Ecto neural progenitor cell (in vitro differentiated cells): ENCODE measurements at places on chromosomes 3 and 15.

- DNase-seq: no peak
These were observed 111.5 kb downstream of the ZNF609 start for GRCh38 chr15:64571857-64572291.

- DNase-seq: no peak
These were observed 102.9 kb downstream of the PDZRN3 start for GRCh38 chr3:73521734-73522336.

DNA sequence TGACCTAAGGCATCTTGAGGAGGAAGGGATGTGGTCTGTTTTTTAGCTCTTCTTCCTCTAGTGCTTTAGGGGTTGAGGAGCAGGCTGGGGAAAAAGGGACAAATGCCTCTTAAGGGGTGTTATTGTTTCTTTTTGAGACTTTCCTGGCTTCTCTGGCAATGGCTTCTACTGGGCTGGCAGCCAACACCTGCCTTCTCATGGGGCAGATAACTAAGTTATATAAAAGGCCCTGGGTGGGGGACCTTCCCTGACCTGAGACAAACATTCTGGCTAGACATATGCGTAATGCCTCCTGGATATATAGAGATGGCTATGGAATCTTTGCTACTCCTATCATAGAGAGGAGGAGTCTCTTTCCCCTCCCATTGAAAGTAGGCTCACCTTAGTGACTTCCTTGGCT, 179.2 kb upstream of the PROK2 start:
- DNase-seq: no peak

GRCh38 chr15:82916161-82916952, 36.2 kb downstream of the HOMER2 start:
- no peak for DNase-seq

DNA sequence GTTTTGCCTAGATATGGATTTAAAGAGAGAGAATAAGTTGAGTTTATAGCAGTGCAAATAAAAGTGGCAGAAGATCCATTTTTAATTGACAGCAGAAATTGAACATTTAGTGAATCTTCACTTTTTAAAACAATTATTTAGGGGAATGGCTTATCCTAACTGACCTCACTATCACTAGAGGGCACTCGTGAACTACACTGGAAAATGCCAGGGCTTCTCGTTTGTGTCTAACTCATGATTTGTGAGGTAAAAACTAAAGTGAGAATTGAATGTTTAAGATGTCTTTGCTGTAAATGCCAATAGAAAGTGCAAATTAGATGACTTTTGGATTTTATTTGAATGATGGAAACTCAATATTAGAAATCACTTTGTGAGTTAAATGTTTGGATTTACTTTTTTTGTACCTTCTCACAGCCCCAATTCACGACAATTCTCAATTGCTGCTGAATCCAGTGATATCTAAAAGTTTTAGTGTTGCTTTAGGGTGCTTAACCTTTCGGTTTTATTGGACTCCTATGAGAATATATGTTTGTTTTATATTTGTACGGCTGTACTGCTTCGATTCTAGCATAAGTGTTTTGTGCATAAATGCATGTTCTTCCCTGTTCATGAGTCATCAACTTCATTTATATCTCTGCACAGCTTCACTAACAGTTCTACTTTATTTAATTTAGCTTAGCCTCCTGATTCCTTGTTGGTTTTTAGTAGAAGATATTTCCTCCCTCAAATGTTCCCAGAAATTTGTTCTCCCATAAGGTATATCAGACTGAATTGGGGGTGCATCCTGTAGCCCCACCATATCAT, 462.1 kb downstream of the MFSD1 start:
- no peak for DNase-seq

DNA sequence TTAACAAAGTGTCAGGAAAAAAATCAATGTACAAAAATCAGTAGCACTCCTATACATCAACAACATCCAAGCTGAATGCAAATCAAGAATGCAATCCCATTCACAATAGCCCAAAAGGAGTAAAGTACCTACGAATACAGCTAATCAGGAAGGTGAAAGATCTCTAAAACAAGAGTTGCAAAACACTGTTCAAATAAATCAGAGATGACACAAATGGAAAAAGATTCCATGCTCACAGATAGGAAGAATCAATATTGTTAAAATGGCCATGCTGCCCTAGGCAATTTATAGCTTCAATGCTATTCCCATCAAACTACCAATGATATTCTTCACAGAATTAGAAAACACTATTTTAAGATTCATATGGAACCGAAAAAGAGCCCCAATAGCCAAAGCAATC, 223.7 kb upstream of the CD96 start:
- DNase-seq: no peak

DNA sequence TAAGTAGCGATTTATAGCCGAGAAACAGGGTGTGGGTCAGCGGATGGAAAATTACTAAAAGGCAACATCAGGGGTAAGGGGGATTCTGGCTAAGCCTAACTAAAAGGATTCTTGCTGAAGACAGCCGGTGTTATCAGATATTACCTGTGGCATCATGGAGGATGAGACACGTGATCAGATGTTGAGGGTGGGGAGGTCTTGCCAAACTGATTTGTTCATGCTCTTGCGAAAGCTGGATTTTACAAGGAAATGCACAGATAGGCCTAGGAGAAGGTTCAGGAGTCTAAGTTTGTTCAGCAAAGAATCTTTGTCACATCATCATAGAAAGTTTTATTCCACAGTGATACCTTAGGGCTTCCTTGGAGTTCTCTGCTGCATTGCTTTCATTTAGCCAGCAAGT, 396.8 kb upstream of the TBL1XR1 start:
- DNase-seq: no peak

- peak; percentile 57 for DNase-seq
These were observed 547 bp downstream of the NUP210 start for GRCh38 chr3:13419505-13420044.

DNA sequence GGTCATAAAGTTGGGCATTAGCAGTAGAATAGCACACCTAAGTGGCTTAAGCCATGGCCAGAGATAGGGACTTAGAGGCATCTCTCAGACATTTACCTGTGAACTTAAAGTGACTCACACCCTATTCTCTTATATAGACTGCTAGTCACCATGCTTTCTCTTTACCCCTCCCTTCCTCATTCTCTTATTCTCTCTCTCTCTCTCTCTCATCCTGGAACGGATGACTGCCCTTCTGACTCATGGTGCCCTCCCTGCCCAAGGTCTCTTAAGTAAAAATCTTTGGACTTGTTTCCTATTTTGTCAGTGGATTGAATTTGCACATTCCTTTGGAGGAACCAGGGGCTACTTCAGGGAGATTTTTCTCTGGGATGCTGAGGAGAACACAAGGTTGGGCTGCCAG, 58.8 kb downstream of the NPAP1 start:
- DNase-seq: no peak

GRCh38 chr3:97763586-97764406, 762 bp upstream of the ARL6 start:
- DNase-seq: no peak

DNA sequence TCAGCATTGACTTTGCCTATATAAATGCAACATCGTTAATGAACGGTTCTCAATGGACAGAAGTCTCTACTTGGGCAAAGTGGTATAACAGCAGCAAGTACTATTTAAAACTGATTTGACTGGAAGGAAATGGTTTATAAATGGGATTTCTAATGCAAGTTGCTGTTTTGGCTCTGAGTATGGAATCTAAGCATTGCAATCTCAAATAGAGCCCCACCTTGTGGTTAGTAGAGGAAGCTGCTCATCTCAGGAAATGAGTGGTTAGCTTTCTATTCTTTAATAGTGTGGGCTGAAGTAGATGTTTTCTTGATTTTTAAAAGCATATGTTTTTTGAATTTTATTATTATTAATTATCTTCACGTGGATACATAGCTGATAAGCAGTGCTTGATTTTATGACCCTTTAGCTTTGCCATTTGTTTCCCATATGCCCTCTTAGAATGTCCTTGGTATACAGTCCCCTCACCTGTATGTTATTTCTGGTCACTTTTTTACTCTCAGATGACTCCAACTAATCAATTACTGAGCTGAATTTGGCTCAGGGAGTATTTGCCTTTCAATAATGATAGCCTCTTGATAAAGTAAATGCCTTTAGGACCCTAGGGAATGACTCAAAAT, 67.1 kb downstream of the OXSM start:
- DNase-seq: no peak

DNA sequence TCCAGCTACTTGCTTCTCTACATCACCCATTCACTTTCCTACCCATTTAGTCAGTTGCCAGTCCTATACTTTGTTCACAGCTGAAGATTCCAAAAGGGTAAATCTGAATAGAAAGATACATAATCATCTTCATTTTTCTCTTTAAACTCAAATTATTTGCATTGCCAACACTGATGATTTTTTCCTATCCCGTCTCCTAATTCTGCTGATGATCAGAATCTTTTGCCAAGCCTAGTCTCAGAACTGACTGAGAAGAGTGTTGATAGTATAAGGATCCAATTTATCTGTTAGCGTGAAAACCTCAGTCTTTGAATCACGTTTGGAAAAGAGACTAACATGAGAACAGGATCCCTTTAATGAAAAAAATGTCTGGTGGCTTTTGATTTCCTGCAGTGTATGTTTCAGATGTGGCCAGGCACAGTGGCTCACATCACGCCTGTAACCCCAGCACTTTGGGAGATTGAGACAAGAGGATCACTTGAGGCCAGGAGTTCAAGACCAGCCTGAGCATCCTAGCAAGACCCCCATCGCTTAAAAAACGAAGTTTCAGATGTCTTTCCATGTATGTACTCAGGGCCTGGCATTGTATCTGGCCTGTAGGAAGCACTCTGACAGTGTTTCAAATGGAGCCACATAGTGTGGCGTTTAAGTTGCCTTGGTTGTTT, 169.4 kb downstream of the KLHL25 start:
- no peak for DNase-seq

GRCh38 chr3:136960838-136961836, 3.4 kb downstream of the IL20RB start:
- no peak for DNase-seq

- DNase-seq: no peak
These were observed 196.5 kb downstream of the KLF13 start for GRCh38 chr15:31523027-31523654.

- no peak for DNase-seq
These were observed 20.7 kb upstream of the ISLR2 start for GRCh38 chr15:74109713-74110112.

GRCh38 chr15:80711886-80712285, 16.8 kb downstream of the ABHD17C start:
- no peak for DNase-seq

DNA sequence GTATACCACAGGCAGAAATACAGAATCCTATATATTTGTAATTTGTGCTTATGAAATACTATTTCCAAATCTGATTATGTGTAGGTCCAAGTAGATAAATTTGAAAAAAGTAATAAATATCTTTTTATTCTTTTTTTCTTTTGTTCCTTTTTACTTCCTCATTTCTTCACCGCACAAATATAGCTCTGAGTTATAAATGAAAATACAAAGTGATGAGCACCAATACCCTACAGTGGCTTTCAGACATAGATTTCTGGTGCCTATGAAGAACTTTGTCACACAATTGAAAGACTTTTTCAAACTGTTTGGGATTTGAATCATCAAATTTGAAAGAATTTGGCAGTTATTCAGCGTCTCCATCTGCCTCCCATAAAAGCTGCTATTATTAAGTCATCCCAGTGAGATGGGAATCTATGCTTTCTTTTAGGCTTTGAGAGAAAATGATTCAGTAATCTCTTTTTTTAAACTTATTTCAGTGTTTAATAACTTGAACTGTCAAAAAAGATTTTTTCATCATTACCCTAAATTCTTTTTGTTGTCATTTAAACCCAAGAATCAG, 363.6 kb upstream of the GOLIM4 start:
- no peak for DNase-seq

DNA sequence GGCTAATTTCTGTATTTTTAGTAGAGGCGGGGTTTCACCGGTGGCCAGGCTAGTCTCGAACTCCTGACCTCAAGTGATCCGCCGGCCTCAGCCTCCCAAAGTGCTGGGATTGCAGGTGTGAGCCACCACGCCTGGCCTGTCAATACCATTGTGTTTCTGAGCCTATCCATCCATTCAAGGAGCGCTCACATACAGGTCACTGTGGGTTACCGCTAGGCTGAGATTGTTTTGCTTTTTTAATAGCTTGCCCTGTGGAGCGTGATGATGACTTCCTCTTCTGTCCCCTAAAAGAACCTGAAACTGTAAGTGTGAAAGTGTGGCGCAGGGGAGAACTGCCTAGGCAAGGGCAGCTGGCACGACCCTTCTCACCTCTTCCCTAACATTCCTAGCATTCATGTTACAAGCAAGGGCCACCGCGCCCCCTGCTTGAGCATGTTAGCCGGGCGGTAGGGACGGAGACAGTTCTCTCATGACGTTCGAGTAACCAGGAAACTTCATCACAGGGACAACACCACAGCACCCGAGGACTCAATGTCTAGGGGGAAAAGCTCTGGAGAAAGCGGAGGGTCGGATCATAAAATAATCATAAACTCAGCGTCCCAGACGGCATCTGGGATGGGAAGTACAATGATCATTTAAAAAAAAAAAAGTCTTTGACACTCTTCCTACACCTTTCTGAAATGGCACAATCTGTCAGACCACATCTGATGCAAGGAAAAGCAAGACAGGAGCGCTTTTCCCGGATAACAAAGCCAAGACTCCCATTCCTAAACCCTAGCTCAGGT, 790 bp downstream of the LAMP3 start:
- peak; percentile 58 for DNase-seq

DNA sequence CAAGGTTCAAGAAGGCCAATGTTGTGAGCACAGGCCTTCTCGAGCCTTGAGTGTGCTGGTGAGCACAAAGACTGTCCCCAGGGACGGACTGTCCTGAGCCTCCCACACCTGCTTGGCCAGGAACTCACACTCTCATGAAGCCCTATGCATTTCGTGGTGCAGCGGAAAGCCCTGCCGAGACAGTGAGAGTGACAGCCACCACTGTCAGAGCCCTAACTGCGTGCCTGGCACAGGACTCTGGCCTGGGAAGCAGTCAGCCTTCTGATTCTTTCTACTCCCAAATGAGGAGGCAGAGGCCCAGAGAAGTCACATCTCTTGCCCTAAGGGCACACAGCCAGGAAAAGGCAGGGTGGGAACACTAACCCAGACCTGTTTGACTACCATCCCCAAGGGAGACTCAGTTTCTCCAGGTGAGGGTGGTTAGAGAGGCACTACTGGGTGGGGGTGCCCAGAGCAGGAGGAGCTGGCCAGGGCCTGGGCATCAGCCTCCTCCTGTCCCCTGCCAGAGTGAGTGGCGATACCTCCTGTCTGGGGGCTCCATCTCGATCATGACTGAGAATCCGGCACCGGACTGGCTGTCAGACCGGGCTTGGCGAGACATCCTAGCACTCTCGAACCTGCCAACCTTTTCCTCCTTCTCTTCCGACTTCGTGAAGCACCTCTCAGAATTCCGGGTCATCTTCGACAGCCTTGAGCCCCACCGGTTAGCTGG, 50.8 kb downstream of the SEMA3G start:
- no peak for DNase-seq

GRCh38 chr15:42584031-42584765, 8.8 kb downstream of the STARD9 start:
- DNase-seq: no peak

- no peak for DNase-seq
These were observed 34.5 kb downstream of the OSBPL10 start for GRCh38 chr3:31946484-31947081.
